Common myeloid progenitor, CD34-positive (primary cell): ENCODE measurements at places on chromosomes 11 and 22.

- peaks cover 8% of the 10 kb centered on the region for H3K36me3 ChIP-seq
- no peaks in the 10 kb centered on the region for H3K27me3 ChIP-seq
- H3K4me3 ChIP-seq: no peak overlapping the region
- DNase-seq: no peak
Observed at GRCh38 chr11:114163229-114163631, 103.7 kb downstream of the ZBTB16 start.

- no peak overlapping the region for H3K4me3 ChIP-seq
- H3K27me3 ChIP-seq: no peaks in the 10 kb centered on the region
- DNase-seq: no peak
- no peaks in the 10 kb centered on the region for H3K4me1 ChIP-seq
- H3K36me3 ChIP-seq: no peaks in the 10 kb centered on the region
Observed at GRCh38 chr11:112795911-112796649, 165.1 kb upstream of the NCAM1 start.

- no peak overlapping the region for H3K27ac ChIP-seq
- no peaks in the 10 kb centered on the region for H3K36me3 ChIP-seq
- no peak overlapping the region for H3K4me3 ChIP-seq
- H3K4me1 ChIP-seq: no peaks in the 10 kb centered on the region
- peaks cover 3% of the 10 kb centered on the region for H3K27me3 ChIP-seq
Observed at GRCh38 chr11:119918347-119918746, 189.3 kb upstream of the NECTIN1 start.

DNA sequence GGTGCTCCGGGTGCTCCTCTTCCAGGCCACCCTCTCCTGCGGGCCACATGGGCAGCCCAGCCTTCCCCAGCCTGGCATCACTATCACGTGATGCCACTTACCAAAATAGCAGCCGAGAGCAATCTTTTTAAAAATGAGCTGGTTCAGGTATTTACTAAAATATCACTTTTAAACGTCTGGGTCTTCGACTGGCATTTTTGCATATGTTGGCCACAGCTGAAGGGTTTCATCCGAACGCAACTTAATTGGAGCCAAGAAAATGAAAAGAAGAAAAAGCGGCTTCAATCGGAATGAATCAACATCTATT is 94.6 kb upstream of the ANO1 start:
- no peak overlapping the region for H3K4me3 ChIP-seq
- H3K27ac ChIP-seq: no peak overlapping the region
- DNase-seq: no peak
- H3K27me3 ChIP-seq: peaks cover 44% of the 10 kb centered on the region
- H3K4me1 ChIP-seq: no peaks in the 10 kb centered on the region
- no peaks in the 10 kb centered on the region for H3K36me3 ChIP-seq
